Activated T-cell treated with anti-CD3 and anti-CD28 coated beads, Interleukin-2, amount 50 U/mL, for 72 hours (primary cell): ENCODE measurements at places on chromosomes 3 and 15. TPM values are rescaled to one million over a fixed set of nuclear protein-coding genes. Genes with fewer than 3 reads are reported as not detected.

- no peak for DNase-seq
Measured at GRCh38 chr3:50333744-50334328, 5.8 kb upstream of the TUSC2 start.

The ERC2 gene
- 0.35 TPM for total RNA-seq

- DNase-seq: no peak
Measured at GRCh38 chr15:36363335-36363734, 216.1 kb upstream of the CDIN1 start.

- peak; percentile 80 for DNase-seq
Measured at GRCh38 chr3:48504051-48504946, at the start of gene SHISA5. Gene SHISA5, minus strand, starts transcription at chr3:48504174. Its CDS starts 80 bp downstream, at chr3:48504094.

The SEMA5B gene
- not detected for total RNA-seq

The LRRC3B gene
- total RNA-seq: not detected

GRCh38 chr3:9986230-9986725, 363 bp downstream of the EMC3 start:
- DNase-seq: no peak

The HOMER2 gene
- 9.6 TPM for total RNA-seq
